T-helper 17 cell (primary cell): ENCODE measurements at places on chromosomes 3 and 15.

- DNase-seq = no peak
Measured at GRCh38 chr3:53357458-53357857, 10.1 kb upstream of the DCP1A start.

DNA sequence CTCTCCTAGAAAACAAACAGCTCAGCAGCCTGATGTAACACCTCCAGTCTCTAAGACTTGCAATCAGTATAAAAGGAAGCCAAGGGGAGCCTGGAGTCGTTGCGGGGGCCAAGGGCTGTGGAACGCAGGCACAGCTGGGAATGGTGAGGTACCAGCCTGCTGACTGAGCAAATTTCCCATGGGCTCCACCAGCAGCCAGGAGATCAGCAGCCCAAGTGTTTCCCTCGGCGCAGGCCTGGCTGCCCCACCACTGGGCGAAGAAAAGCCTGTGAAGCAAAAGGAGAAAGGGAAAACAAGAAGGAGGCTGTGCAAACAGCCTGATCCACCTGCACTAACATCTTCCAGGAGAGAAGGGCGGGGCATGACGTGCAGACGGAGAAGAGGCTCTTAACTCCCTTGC, 155.3 kb downstream of the SHQ1 start:
- no peak for DNase-seq

- no peak for DNase-seq
Measured at GRCh38 chr3:192889679-192890078, 28.0 kb downstream of the MB21D2 start.

DNA sequence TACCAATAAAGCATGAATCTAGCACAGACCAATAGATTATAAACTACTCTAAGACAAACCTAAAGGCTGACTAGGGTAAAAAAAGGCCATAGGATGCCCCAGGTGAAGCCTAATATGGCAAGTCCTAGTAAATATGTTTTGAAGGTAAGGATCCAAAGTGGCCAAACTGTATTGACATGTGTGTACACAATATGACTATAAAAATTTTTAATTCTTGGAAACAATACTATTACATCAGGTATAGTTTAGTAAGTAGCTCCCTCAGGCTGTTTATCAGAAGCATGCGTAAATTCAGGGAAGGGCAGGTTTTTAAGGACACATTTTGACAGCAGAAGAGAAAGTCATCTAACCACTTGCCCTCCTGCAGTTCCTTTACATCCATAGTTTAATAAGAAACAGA, 18.8 kb downstream of the GNB4 start:
- DNase-seq = no peak

DNA sequence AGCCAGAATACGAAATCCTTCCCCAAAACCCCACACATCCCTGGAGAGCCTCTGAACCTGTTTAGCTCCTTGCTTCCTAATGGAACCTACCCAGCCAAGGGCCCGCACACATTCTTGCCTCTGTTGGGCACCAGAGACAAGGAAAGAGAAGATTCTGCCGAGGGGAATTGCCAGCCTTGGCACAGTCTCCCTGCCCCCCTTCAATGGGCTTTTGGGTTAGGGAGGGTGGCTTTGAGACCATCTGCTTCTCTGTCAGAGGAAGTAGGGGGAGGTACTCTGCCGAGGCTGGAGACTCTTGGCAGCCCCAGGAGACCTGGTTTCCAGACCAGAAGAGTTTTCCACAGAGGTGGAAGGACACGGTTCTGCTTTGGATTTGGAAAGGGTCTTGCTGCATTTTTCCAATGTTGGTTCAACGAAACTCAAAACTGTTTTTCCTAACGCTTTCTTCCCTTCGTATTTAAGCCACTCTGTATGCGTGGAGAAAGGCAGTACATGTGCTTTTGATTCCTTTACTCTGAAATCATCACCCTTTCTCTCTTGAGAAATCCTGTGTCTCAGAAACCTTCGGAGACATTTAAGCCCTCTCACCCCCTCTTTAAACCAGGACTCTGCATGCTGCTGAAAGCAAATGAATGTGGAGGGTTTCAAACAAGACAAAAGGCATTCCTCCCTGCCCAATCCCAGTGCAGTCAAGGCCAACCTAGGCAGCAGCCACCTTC, 78.8 kb upstream of the PRR23C start:
- DNase-seq = no peak

- no peak for DNase-seq
Measured at GRCh38 chr3:44870375-44871061, 3.9 kb upstream of the TGM4 start.

- no peak for DNase-seq
Measured at GRCh38 chr3:104521606-104522336, 844.9 kb upstream of the ALCAM start.

- no peak for DNase-seq
Measured at GRCh38 chr3:196966526-196967401, 1.9 kb downstream of the PIGZ start.

- no peak for DNase-seq
Measured at GRCh38 chr3:194285850-194286197, 65.3 kb downstream of the CPN2 start.

GRCh38 chr3:32842531-32842931, 24.7 kb downstream of the TRIM71 start:
- no peak for DNase-seq

DNA sequence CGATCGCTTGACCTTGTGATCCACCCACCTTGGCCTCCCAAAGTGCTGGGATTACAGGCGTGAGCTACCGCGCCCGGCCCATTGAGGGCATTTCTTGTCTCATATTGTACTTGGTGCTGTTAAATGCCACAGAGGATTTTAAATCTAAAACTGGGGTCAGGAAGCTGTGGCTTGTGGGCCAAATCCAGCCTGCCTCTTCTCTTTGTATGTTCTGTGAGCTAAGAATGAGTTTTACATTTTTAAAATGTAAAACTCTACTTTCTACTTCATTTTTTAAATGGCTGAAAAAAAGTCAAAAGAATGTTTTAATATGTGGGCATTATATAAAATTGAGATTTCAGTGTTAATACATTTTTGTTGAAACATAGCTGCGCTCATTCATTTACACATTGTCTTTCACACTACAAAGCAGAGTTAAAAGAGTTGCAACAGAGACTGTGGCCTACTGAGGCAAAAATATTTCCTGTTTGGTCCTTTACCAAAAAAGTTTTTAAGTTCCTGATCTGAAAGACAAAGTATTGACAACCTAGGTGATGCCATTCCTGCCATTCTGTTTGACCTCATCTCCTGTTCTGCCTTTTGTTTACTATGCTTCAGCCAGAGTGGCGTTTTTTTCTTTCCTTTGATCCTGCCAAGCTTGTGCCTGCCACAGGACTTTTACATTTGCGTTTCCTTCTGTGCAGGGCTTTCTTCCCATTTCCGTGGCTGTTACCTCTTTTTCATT, 50.4 kb downstream of the PDCD6IP start:
- DNase-seq = no peak
